Activated CD8-positive, alpha-beta T cell treated with anti-CD3 and anti-CD28 coated beads, Interleukin-2, amount 10 ng/mL, durations not matched to agents 7 days and 5 days (primary cell): ENCODE measurements at places on chromosomes 2 and 18. TPM values are rescaled to one million over a fixed set of nuclear protein-coding genes. Genes with fewer than 3 reads are reported as not detected.

DNA sequence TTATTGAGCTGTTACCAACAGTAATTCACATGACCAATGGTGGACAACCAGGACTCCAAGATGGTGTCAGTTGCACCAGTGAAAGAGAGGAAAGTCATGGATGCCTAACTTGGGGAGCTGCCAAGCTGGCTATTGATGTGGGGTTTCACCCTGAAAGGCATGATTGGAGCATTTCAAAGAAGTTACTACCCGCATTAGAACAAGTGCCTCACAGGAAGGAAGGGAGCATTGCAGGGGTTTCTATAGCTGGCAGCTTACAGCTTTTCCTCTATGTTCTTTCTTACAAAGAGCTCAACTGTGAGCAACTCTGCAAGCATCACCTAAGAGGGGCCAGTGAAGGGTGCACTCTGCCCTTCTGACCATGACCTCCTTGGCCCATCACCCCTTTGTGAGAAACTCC, 93.1 kb downstream of the TNFRSF11A start:
- peak; percentile 40 for DNase-seq

DNA sequence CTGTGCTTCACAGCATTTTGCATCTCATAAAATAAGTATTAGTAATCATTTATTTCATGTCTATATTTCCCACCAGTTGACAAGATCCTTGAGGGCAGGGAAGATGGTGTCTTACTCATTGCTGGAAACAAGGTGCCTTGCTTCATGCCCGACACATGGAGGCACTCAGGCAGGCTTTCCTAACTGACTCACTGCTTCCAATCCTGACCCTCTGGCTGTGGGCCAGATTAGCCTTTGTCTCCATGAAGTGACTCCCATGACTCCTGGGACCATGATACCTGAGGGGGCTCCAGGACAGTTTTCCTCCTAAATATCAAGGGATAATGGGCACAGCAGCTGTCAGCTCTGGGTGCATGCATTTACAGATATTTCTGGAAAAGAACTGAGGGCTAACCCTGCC, 275.1 kb downstream of the AGPS start:
- DNase-seq: no peak

DNA sequence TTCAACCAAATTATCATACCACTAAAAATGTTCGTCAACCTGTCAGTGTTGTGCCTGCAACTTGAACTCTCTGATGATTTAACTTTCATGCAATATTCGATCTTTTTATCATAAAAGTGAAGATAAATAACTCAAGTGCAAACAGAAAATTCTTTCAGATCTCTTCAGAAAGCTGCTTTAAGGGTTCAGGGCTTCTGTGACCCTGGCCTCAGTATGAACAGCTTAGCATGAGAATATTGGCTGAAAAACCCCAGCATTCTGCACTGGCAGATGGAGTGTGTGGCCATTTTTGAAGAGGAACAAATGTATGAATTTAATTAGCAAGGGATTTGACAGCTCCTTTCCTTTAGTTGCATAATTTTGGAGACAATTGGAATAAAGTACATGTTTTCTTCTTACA, 851.4 kb upstream of the SOX11 start:
- no peak for DNase-seq

Gene SERPINB10
- not detected for total RNA-seq

Gene COL4A4
- total RNA-seq: not detected
